ENCODE measurements at places on chromosomes 16 and 17.
A peak's percentile ranks its signal among the peaks of the same experiment; 100 is the strongest.

- no peak for DNase-seq
Observed at GRCh38 chr16:3065069-3065741, at the start of gene IL32. TSS of gene IL32 (plus strand) at chr16:3065640. CDS start at chr16:3065812, 172 bp downstream.

DNA sequence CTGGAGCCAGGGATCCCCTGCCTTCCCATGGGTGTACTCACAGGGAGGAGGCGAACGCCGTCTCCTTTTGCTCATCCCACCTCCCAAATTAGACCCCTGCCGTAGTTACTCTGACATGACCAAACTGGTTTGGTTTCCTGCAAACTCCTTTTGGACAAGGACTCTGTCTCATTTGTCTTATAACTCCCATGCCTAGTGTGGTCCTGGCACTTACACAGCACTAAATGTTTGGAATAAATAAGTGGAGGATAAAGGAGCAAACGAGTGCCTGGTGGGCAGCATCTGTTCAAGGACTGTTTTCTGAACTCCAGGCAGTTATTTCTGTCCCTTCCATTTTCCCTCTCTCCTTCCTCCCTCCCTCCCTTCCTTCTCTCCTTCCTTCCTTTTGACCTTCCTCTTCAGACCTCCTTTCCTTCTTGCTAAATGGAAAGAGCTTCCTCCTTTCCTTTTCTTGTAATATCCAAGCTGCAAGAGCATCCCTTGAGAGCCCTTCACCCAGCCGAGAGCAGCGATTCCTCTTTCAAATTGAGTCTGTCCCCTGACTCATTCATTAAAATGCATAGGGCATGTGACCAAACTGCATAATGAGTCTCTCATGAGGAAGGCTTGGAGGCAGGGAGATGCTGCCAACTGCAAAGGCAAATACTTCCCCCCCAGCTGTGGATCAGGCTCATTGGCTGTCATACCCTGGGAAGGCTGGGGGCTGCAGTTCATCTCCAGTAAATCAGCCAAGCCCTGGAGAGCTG, 36.8 kb downstream of the CHD9 start:
- peak; percentile 92 for DNase-seq

DNA sequence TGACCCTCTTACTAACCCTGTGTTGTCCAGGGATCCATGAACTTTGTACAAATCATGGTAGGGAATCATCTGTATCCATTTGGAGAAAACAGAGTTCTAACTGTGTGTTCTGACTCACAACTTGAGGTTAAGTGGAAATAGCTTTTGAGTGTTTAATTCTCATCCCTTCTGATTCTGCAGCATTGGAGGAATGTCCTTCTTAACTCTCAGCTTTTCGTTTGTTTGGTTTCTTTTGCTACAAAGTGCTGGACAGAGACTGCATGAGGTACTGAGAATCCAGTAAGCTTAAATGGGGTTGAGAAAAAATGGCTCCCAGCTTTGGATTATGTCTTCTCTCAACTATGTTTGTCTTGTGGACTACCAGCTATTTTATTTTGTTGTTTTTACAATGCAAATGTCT, 352.1 kb upstream of the KIF2B start:
- no peak for DNase-seq

- DNase-seq: peak; percentile 47
Observed at GRCh38 chr16:26386096-26386495, 680.6 kb upstream of the C16orf82 start.

- no peak for DNase-seq
Observed at GRCh38 chr17:16415031-16415924, at the start of gene TRPV2. TSS of gene TRPV2 (plus strand) at chr17:16415571. CDS start at chr17:16417669, 2,098 bp downstream.

DNA sequence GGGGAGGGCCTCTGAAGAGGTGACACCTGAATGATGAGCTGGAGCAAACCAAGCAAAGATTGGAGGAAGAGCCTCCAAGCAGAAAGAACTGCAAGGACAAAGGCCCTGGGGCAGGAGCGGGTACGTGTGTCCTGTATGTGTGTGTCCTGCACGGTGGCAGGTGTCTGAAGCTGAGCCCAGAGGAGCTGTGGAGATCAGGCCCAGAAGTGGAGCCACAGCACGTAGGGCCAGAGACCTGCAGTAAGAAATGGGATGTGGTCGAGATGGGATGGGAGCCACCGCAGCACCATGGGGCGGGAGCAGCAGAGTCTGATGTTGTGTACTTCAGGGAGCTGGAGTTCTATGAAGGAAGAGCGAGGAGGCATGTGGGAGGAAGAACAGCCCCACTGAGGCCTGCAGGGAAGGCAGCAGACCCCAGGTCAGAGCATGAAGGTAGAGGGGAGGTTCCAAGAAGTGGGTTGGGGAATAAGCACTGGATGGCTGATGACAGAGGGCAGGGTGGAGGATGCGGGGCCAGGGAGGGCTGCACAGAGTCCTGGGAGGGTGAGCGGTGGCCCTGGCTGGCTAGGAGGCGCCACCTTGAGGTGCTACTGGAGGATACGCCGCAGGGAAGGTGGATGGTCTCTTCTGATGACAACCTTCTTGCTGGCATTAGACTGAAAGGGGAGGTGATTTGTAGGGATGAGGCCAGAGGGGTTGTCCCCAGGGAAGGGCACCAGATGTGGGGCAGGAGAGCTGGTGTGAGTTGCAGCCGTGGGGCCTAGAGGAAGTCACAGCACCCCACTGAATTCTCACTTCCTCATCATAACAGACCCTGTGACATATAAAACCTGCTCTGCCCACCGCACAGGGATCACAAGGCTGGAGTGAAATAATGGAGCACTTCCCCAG, 10.6 kb upstream of the CETP start:
- DNase-seq: peak; percentile 30

DNA sequence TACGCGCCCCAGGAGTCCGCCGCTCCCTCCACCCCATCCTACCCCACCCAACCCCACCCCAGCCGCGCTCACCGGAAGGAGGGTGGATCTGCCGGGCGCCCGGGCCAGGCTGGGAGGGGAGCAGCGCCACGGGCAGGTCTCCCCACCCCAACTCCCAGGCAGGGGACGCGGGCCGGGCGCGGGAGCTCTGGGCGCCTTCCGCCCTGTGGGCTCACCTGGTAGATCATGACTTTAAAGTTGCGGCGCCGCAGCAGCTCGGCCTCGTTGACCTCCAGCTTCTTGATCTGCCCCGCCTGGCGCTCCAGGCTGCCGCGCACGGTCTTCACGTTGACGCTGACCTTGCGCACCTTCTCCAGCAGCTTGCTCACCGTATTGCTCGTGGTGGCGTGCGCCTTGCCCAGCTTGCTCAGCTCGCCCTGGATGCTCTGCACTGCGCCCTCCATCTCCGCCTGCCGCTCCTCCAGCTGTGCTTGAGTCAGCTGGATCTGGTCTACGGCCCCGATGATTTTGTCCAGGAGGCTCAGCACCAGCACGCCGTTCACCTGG, 571 bp downstream of the CAVIN1 start:
- DNase-seq: no peak

GRCh38 chr17:27577884-27578717, 52.9 kb upstream of the LGALS9 start:
- no peak for DNase-seq

- no peak for DNase-seq
Observed at GRCh38 chr17:39836117-39836516, 28.0 kb downstream of the IKZF3 start.

DNA sequence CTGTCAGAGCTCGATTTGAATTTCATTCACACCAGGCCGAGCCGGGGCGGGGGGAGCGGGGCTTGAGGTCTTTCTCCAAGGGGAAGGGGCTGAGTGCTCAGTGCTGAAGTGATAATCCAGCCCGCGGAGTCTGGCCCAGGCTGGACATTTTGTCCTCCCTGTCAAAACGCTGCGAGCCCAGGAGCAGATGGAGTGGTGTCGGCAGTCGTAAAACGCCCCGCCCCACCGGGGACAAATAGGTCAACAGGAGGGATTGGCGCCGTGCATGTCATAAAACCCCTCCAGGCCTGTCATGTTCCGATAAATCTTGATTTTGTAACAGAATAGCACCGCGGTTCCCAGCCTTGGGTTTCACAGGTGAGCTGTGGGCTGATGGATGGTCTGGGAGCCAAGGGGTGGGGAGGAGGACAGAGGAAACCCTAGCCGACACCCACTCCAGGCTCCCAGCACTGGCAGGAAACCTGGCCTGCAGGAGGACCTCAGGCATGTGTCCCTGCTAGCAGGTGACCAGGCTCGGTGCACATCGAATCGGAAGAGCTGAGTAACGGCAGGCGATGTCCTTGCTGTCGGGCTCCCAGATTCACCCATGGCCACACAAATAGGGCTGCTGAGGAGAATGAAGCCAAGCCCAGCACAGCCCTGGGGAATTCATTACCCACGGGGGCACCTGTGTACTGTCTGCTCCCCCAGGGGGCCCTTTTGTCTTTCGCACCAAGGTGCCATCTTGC, 341.4 kb downstream of the FOXL1 start:
- DNase-seq: no peak

- no peak for DNase-seq
Observed at GRCh38 chr17:19317359-19318095, 45.0 kb downstream of the B9D1 start.

DNA sequence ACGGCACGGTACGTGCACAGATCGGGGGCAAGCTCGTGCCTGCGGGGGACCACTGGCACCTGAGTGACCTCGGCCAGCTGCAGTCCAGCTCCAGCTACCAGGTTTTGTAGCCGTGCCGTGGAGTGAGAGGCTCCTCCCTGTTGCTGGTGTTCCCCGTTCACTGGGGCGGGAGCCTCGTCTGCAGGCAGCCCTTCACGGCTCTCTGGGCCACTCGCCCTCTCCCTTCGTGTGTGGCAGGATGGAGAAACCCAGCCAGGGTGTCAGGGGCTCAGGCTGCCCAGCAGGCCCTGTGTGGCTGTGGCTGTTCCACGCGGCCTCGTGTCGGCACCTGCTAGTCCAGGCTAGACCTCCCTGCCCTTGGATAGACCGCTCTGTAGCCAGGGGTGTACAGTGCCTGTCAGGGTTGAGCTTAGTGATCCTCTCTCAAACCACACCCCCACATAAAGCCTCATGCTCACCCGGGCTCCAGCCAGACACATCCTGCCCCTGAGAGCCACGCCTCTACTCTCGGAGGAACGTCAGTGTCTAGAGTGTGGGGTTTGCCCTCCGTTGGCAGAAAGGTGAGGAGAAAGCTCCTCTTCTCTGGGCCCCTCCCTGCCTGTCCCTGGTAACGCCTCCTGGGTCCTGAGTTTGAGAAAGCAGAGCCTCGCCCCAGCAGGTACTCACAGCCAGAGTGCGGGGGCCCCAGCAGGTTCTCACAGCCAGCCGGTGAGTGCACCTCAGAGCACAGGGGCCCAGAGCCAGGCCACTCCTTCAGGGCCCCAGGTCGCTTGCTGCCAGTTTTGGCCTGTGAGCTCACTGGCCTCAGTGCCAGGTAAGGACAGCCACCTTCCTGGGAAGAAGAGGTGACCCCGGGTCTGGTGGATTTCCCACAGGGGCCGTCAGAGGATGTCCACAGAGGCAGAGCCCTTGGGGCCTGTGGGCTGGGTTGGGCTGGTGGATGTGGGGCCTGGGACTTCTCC, 27.7 kb downstream of the NME3 start:
- no peak for DNase-seq

GRCh38 chr16:54694651-54695050, 236.0 kb upstream of the IRX5 start:
- no peak for DNase-seq

GRCh38 chr16:27628241-27628942, 78.4 kb downstream of the KATNIP start:
- peak; percentile 19 for DNase-seq

- no peak for DNase-seq
Observed at GRCh38 chr16:31428279-31428597, at the start of gene COX6A2. TSS of gene COX6A2 (minus strand) at chr16:31428360. CDS start at chr16:31428325, 35 bp downstream.

- DNase-seq: no peak
Observed at GRCh38 chr17:11612956-11613355, 14.7 kb downstream of the DNAH9 start.

DNA sequence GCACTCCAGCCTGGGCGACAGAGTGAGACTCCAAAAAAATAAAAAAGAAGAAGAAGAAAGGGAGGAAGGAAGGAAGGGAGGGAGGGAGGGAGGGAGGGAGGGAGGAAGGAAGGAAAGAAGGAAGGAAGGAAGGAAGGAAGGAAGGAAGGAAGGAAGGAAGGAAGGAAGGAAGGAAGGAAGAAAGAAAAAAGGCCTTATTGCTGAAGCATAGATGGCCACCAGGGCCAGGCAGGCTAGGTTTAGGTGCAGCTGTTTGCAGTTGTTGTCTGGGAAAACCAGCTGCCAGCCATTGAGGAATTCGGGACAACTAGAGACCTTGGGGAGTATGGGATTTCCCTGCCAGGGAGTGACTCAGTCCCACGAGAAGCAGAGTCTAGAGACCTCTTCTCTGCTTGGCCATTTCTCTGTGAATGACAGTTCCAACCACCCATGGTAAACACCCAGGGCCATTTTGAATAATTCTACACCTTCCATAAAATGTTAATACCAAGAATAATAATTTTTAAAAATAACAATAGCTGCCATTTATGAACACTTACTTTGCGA, 31.0 kb downstream of the SCNN1B start:
- DNase-seq: no peak

- DNase-seq: no peak
Observed at GRCh38 chr16:19344224-19344801, 58.8 kb downstream of the CLEC19A start.

- DNase-seq: no peak
Observed at GRCh38 chr16:12793120-12793864, 10.4 kb downstream of the CPPED1 start.
